ENCODE measurements at places on chromosomes 16 and 17.
A peak's percentile ranks its signal among the peaks of the same experiment; 100 is the strongest.

DNA sequence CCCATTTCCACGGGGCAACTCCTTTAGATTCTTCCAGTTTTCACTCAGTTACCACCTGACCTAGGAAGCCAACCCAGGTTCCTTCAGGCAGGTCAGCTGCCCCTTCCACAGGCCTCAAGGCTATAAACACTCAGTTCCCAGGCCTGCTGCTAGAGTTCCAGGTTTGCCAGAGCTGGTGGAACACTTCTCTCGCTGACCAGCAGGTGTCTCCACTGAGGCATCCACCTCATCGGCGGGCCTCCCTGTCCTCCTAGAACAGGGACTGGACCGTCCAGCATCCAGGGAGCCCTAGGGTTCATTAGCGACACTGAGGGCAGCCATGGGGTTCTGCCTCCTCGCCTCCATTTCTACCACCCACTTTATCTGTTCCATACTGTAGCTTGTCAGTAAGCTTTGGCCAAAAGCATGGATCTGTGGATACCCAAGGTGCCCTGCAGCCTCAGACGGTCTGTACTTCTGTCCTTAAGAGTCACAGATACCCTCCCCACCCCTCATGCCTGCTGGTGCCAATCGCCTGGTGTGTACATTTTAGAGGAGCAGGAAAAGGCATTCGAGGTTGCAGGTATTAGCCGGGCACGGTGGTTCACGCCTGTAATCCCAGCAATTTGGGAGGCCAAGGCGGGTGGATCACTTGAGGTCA, 29.0 kb downstream of the PIMREG start:
- DNase-seq, result peak; percentile 87

DNA sequence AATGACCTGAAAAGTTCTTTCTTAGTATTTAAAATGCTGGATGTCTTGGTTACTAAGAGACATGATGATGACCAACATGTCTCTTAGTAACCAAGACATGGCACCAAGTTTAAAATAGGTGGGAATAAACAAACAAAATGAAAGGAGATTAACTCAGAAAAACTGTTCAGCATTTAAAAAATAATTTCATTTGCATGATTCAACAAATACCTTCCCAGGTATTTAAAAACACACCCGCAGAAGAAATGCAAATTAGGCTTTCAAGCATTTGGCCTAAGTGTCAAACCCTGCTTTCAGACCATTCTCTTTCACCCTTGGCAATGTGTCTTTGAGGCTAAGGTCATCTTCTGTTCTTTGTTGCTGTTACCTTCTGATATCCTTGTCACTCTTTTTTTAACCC, 91.4 kb upstream of the CORO6 start:
- DNase-seq, result no peak

DNA sequence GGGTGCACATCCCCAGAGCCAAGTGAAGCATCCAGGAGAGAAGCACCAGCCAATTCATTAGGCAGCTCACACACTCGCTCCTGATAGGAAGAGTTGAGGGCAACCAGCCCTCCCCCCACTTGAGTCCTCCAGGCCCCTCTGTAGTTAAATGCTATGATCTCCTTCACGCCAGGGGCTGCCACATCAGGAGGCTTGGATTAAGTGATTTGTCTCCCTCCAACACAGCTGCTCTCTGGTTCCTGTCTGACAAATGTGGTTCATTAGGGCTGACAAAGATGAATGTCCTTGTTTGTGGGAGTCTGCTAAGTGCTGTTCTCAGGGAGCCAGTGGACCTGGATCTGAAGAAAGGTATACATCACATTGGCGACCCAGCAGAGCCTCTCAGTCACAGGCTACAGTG, 94.5 kb upstream of the WSCD1 start:
- peak; percentile 5 for DNase-seq

GRCh38 chr17:19672009-19672750, 23.6 kb downstream of the ALDH3A2 start:
- DNase-seq, result no peak

- DNase-seq, result no peak
Observed at GRCh38 chr16:1773703-1774447, 941 bp upstream of the MRPS34 start.

GRCh38 chr17:50938821-50939541, 72.8 kb upstream of the TOB1 start:
- DNase-seq, result no peak

DNA sequence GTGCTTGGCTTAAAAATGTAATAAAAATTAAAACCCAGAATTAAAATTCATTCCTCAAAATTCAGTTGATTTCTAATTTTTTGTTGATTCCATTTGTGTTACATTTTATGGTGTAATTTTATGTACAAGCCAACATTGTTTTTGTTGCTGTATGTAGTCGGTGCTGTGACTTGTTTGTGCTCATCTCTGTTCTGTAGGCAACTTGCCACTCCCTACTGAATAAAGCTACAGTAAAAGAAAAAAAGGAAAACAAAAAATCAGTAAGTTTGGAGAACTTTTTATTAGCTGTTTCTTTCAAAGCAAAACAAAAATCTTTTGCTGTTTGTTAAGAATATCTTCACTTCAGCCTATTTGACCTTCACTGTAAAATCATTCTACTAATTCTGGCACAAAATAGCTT, 44.3 kb downstream of the OMG start:
- DNase-seq, result no peak

DNA sequence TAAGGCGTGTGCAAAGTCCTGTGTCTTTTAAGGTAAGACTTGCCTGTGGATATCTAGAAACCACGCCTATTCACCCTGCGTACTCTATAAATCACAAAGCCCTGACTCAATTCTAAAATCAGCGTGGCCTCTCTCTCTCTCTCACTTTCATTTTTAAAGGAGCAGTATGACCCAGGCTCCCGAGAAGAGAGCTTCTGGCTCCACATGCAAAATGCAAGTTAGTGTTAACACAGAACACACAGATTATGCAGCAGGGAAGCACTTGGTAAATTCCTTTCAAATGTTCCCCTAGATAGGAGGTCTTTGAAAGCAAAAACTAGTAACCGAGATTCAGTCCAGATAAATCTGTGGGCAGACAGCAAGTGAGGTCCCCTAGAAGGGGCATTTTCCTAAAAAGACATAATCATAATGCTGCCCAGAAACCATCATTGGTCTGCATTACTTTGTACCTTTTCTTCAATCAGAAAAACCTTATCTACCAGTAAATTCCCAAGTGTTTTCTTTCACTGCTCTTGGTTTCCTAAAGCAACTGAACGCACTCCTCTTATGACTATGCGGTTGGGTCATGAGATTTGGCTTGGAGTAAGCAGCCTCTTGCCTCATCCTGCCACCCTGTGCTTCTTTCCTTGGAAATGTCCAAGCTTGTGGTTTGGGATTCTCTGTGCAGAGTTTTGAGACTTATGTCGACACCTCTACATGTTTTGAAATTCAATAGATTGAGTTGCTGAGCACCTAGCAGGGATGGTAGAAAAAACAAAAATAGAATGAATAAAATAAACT, 31.7 kb upstream of the KCNJ2 start:
- DNase-seq, result no peak

DNA sequence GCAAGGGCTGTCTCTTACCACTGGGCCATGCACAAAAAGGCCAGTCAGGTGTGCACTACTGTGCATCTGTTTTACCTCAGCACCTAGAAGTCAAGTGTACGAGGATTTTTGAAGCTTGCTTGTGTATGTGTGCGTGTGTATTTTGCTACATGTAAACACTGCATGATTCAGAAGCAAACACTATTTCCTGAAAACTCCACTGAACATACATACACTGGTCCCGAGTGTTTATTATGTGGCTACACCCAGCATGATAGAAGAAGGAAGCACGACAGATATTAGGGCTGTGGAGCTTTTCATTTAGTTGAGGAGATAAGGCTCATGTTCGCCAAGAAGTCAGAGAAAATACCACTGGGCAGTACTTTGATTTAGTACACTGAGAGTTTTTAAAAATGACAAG, 89.2 kb downstream of the ZZEF1 start:
- DNase-seq, result no peak

- no peak for DNase-seq
Observed at GRCh38 chr16:11094075-11094856, 149.9 kb downstream of the CLEC16A start.

DNA sequence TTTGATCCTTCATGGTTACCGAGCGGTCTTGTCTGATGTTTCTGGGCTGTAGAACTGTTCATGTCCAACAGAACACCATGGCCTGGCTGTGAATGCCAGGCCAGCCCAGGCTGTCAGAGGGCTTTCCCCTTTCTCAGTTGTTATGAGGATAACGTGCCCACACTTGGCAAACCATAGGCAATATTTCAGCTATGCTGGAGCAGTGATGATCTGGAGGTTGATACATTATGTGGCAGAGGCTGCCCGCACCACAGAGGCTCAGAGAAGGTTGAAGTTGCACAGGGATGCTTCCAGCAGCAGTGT, 92.9 kb downstream of the C16orf78 start:
- DNase-seq, result no peak

DNA sequence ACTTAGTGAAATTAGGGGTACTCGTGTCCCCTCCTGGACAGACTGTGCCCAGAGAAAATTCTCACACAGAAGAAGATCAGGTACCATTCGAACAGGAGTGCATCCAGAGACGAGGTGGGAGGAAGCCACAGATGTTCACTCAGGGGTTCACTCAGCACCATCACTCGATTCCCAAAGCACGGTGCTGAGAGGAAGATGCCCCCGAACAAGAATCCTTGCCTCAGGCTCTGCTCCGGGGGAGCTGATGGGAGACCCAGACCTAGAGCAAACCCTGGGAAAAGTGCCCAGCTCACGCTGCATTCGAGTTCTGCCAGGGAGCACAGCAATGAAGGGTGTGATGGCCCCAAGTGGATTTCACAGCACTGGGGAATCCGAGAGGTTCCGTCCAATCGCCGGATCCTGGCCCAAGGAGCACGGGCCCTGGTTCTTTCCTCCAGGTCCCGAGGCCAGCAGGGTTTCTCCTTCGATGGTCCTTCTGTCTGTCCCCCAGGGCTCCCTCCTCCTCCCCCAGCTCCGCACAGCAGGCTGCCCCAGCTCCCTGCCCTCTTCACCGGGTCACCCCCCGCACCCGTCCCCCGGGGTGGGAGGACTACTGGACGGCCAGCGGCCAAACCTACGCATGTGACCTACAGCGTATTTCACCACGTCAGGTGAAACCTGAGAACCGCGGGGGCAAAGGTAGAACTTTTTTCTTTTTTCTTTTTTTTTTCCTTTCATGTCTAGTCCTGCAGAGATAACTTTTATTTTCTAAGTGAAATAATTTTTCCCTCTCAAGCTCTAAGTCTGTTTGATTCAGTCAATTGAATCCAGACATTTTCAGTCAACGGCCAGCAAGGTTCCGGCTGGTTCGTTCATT, 10.2 kb upstream of the UBE2I start:
- DNase-seq, result no peak

- DNase-seq, result peak; percentile 45
Observed at GRCh38 chr16:79041206-79041605, 559.3 kb downstream of the MAF start.

GRCh38 chr17:27492470-27492869, 36.2 kb downstream of the KSR1 start:
- no peak for DNase-seq

DNA sequence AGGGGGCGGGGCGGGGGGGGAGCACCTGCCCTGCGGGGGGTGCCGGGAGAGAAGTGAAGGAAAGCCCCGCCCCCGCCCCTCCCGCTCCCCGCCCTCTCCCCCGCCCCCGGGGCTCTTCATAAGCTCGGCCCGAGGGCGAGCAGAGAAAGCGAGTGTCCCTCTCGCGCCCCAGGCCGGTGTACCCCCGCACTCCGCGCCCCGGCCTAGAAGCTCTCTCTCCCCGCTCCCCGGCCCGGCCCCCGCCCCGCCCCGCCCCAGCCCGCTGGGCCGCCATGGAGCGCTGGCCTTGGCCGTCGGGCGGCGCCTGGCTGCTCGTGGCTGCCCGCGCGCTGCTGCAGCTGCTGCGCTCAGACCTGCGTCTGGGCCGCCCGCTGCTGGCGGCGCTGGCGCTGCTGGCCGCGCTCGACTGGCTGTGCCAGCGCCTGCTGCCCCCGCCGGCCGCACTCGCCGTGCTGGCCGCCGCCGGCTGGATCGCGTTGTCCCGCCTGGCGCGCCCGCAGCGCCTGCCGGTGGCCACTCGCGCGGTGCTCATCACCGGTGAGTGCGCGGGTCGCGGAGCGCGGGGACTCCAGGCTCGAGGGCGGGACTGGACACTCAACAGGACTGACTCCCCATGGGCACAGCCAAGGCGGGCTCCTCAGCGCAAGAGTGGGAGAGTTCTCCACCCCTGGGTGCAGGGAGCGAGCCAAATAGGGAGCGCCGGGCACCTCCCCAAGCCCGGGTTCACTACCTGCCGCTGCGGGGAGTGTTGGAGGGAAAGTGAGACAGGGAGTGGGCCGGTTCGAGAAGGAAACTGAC, at the start of gene HSD11B2:
Gene HSD11B2, plus strand, starts transcription at position 145 of the 798 bp plus-strand sequence. Its CDS starts 128 bp downstream, at position 273.
- DNase-seq, result peak; percentile 91

DNA sequence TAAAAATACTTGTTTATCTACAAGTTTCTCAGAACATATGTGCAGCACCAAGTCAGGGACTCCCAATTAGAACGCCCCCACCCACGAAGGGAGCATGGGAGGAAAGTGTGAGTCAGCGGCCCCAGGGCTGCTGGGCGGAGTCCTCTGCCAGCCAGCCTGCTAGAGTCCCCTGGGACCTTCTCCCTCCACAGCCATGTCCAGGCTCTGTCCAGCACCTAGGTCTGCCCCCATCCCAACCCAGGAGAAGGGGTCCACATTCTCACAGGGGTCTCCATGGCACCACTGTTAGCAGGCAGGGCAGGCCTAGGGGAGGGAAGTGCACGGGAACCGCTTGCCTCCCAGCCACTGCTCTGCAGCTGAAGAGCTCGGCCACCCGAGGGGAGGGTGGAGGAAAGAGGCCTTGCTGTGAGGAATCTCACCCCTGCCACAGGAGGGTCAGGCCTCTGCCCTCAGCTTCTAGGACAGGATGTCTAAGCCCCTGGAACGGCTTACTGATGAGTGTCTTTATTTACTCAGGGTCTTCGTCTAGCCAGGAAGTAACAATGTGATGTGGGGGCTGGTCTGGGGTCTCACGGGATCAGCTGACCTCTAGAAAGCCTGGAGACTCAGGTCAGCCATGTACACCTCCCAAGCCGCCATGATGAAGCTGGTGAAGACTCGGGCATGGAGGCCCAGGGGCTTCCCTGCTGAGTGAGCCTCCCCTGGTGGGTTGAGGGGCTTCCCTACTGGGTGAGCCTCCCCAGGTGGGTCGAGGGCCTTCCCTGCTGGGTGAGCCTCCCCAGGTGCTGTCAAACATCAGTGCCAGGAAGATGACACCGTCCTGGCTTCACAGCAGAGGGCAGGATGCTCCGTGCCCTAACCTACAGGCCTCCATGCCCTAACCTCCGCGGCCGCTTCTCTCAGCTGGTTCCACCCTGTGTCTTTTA, 190.3 kb downstream of the RBFOX3 start:
- DNase-seq, result peak; percentile 37

Measured in neural progenitor cell (in vitro differentiated cells).